ENCODE measurements at places on chromosomes 7 and 10. TPM values are rescaled to one million over a fixed set of nuclear protein-coding genes. Genes with fewer than 3 reads are reported as not detected.

DNA sequence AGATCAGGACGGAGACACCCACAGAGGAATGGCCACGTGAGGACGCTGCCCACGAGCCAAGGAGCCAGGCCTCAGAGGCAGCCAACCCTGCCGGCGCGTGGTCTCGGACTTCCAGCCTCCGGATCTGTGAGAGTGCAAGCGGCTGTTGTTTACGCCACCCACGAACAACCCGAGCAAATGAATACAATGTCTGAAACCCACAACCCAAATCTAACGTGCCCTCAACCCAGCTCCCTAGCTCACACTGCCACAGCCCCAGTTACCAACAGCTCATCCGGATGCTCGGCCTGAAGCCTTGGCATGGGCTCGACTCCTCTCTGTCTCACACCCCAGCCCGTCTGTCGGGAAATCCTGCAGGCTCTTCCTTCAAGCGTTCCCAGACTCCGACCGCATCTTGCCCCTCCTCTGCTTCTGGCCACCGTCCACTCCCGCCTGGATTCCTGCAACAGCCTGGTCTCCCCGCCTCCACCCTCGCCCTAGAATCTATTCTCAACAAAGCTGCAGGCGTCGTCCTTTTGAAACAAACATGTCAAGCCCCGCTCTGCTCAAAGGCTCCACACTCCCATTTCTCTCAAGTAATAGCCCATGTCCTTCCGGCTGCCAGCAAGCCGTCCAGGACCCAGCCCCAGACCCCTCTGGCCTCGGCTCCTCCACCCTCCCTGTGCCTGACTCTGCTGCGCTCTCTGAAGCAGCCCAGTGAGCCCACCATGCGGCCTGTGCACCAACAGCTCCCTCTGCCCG, 35.3 kb downstream of the STK32C start:
- DNase-seq, result no peak

- DNase-seq, result no peak
These were observed 43.5 kb downstream of the ATRNL1 start for GRCh38 chr10:115136616-115137015.

DNA sequence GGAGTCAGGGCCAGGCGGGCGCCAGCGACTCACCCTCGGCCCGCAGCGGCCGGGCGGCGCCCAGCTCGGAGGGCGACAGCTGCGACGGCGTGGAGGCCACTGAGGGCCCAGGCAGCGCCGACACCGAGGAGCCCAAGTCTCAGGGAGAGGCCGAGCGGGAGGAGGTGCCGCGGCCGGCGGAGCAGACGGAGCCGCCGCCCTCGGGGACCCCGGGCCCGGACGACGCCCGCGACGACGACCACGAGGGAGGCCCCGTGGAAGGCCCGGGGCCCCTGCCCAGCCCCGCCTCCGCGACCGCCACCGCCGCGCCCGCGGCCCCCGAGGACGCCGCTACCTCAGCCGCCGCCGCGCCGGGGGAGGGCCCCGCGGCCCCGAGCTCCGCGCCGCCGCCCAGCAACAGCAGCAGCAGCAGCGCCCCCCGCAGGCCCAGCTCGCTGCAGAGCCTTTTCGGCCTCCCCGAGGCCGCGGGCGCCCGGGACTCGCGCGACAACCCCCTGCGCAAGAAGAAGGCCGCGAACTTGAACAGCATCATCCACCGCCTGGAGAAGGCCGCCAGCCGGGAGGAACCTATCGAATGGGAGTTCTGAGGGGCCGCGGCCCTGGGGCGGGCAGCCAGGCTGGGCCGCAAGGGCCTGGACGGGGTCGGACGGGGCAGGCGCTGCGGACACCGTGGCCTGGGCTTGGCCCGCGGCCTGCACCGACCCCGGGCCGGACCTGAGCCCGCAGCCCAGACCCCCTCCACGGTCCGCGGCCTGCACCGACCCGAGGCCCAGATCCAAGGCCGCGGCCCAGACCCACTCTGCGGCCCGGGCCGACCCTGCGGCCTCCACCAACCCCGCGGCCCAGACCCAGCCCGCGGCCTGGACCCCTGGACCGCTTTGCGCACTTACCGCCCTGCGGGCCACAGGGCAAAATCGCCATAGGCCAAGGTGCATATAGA, 37.9 kb upstream of the SH2B2 start:
- DNase-seq, result no peak

Gene ASAH2B
- total RNA-seq, result 1.6 TPM

Gene EXOC6
- total RNA-seq, result 12.5 TPM

Gene PSTK
- total RNA-seq, result 4.6 TPM

All from epithelial cell of proximal tubule (primary cell).